ENCODE measurements at places on chromosomes 3 and 15.

DNA sequence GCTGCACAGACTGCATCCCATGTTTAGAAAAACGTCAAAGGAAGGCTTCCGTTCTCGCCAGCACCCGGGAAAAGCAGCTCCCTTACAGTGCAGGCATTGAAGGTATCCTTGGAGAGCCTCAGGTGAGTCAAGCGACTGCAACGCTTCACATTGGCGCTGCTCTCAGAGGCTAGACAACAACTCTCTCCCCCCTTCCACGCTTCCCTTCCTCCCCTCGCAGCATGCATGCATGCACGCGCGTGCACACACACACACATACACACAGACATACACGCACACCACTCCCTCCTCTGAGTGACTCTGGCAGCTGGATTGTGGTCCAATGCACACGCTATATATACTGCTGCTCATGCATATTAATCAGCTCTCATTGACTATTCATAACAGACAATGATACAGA, 191.1 kb downstream of the PDZRN3 start:
- DNase-seq: no peak

GRCh38 chr3:155398046-155398445, 104.6 kb upstream of the STRIT1 start:
- no peak for DNase-seq

DNA sequence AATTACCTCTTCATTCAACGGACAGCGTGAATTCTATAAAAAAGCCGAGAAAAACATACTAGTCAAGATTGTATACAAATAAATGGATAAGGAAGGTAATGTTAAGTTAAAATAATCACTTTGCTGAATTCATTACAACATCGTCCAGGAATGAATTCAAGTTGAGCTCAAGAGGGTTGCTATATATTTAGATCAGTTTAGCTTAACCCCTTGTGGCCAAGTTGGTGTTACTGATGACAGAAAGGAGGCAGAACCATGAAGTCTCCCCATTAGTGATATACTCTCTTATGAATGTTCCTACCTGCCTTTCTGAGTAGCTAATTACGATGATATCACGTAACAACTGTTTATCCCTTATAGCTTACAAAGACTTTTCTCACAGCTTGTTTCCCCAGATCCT, 34.9 kb downstream of the UBR1 start:
- no peak for DNase-seq

GRCh38 chr3:51669241-51670052, 1.6 kb upstream of the TEX264 start:
- DNase-seq: peak; percentile 86

GRCh38 chr3:11276901-11277300, 4.7 kb downstream of the ATG7 start:
- DNase-seq: no peak

DNA sequence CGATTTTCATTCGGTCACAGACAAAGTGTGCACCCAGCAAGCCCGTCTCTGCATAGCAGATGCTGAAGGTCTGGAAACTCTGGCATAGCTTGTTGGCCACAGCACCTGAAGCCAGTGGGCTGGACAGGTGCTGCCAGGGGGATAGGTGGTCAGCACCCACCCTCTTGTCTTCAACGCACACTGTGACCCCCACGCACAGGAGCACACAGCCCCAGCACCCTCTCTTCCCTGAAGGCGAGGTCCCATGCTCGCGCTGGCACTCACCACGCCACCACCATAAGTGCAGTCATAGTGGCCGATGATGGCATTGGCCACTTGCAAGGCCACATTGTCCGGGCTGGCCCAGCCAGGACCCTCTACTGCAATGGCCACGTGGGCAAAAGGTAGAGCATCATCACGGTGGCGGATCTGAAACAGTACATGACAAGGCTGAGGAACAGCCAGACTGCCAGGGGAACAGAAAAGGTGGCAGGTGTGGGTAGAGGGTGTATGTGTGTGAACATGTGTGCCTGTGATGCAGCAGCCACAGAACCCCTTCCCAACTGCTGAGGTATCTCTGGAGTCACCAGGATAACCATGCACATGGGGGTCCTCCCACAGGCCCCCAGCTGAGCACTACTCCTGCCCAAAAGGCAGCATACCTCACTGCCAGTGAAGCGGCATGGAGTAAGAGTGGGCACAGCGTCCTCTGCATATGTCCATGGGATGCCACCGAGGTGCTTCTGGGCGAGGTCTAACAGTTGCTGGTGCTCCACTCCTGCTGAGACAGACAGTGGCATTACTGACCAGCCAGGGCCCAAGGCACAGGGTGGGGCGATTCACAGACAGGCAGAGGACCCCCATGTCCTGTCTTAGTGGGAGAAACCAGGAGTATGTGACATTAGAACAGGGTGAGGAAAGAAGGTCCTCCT, 5.8 kb upstream of the COL7A1 start:
- no peak for DNase-seq

DNA sequence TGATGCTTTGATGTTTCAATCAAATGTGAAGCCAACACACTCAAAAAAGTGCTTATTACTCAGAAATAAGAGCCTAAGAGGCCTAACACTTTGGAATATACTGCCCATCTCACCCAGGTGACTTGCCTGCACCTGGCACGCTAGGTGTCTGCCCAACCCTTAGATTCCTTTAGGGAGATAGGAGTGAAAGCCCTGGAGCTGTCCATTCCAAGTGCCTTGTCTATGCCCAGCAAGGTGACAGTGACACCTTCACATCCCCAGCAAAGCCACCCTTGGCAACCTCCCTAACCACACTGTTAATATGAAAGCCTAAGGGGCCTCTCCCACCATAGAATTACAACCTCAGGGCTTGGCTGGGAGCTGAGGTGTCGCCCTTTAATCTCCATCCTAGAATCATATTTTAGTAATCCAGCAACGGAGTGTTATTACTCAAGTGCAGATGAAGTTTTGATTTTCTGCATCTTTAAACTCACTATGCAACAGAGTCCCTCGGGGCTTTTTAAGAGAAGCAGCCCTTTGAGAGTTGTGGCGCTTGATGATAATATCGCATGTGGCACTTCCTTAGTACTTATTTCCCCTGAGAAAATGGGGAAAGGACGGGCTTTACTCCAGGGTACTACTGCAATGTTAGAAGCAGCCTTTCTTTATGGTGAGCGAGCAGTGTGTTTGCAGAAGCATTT, 24.8 kb downstream of the ATP10A start:
- no peak for DNase-seq

DNA sequence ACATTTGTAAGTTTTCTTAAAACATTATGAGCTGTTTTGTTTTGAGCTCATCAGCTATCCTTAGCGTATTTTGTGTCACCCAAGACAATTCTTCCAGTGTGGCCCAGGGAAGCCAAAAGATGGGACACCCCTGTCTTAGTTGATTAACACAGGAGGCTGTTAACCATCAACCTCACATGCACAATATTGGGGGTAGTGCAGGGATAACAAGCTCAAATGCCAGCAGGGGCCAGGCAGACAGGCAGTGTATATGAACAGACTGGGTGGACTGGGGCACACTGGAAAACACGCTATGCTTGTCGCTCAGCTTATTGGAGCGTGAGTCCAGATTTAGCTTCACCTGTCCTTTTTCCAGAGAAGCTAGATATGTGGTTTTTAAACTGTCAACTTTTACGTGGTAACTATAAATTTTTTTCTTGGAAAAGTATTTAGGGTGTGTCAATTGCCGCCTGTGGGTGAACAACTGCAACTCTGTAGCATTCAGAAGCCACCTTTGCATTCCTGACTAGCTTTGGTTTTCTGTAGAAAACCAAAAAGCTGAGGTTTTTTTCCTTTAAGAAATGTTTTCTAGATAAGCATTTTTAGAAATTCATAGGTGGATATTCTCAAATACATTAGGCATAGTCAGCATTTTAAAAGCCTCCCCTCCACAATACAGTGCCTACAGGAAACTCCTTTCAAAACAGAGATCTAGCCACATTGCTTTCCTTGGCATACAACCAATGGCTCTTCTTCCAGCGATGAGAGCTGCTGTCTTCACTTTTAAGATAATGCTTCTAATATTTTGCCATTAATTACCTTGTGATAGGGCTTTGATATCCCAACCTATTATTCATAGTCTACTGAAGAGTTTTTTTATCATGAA, 14.6 kb downstream of the PSMD6 start:
- DNase-seq: peak; percentile 40

DNA sequence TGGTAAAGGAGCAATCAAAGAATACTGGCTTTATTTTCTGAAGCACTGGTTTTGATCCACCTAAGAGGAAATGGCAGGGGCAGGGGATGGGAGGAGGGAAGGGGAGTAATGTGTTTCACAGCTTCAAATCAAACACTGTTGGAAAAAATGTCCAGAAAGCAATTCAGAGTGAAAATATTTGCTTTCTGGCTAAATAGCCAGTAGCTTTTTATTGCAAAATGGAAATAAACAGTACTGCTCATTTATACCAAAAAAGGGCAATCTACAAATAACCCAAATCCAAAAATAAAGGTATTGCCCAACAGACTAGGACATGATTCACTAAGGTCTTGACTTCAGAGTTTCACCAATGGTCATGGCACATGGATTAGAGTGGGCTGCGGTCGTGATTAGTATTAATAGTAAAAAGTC, 279.3 kb upstream of the THBS1 start:
- DNase-seq: no peak

GRCh38 chr15:52143873-52144272, 31.3 kb upstream of the BCL2L10 start:
- DNase-seq: peak; percentile 89

- no peak for DNase-seq
Measured at GRCh38 chr3:27943106-27943505, 221.0 kb upstream of the EOMES start.

DNA sequence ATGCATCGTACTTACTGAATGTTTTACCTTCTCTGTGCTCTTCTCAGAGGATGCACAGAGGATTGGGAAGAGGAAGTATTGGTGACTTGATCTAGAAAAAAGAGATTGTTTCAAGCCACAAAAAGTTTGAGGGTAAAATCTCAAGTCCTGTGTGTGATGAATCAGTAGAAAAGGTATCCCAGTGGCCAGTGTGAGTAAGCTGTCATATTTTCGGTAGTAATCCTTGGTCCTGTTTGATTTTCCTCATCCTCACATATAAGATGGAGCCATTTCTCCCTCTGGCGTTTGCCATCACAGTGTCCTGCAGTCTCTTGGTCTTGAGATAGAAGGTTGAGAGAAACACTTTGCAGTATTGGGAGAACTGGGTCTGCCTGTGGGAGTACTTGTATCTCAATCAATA, 166.8 kb downstream of the LPP start:
- peak; percentile 52 for DNase-seq

DNA sequence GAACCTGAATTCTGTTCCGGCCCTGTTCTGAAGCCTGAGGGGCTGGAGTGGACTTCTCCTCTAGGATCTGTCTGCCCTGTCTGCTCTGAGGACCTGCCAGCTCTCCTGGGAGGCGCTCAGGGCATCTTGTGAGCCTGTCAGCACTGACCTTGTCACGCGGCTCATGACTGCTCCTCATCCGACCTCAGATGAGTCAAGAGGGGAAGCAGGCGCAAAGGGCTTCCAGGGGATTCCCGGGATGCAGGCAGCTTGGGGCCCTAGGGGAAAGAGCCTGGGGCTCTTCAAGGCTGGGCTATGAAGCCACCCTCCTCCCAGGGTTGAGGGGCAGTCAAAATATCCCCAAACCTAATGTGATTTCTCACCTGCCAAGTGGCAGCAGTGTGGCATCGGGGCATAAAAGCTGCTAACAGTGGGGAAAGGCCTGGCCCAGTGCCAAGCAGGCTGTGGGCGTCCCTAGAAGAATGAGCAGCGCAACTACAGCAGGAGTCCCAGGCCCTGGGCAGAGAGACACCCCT, 27.6 kb upstream of the ANKDD1A start:
- DNase-seq: peak; percentile 90

- no peak for DNase-seq
Measured at GRCh38 chr15:25717127-25717456, 146.0 kb downstream of the ATP10A start.

GRCh38 chr3:42106646-42107045, 15.5 kb downstream of the TRAK1 start:
- DNase-seq: no peak

DNA sequence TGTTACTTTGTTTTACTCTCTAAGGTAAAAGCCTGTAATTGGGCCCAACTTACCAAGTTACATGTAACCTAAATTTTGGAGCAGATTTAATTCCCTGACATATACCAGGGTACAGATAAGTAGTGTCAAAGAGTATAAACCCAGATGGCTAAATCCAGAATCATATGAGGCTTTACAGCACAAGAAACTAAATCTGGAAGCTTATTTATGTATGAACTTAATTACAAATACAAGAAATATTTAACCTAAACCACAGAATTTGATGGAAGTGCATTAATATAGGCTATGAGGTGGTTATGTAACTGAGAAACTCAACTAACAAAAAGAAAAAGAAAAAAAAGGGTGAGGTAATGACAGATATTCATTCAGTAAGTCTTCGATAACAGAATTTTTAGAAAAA, 930.2 kb upstream of the ALCAM start:
- DNase-seq: no peak

DNA sequence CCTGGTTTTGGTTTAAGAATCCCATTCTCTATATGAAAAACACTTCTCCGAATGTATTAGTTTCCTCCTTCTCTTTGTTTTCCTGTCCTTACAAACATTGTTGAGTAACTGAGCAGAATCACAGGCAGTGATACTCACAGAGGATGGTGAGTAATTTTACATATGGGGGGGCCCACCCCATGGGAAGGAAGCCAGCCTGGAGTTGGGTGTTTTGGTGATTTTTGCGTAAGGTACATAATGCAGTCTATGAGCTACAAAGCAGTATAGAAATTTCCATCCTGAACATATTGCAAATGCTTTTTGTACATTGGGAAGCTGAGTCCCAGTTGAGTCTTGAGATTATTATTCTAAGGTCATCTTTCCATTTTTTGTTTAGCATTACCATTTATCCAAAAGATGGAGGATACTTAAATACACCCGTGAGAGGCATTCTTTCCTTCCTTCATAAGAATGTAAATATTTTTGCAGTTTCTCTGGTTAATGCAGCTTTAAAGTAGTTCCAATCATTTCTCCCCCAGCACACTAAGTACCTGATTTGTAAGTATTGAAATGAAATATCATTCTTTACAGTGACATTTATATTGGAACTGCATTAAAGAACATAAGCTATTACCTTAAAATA, 476.8 kb downstream of the AGBL1 start:
- DNase-seq: no peak

DNA sequence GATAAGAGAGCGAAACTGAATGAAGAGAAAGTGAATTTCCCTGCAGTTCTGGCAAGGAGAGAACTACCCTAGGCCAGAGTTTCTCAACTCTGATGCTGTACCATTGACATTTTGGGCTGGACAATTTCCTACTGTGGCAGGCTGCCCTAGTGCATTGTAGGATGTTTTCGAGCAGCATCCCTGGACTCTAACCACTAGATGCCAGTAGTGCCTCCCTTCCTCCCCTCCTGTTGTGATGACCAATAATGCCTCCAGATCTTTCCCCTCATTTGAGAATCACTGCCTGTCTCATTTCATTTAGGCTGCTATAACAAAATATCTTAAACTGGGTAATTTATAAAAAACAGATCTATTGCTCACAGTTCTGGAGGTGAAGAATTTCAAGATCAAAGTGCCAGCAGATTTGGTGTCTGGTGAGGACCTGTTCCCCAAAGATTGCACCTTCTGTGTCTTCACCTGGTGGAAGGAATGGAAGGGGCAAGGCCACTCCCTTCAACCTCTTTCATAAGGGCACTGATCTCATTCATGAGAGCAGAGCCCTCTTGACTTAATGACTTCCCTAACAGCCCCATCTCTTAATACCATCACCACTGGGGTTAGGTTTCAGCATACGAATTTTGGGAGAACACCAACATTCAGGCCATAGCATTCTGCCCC, 188.9 kb upstream of the MEIS2 start:
- DNase-seq: peak; percentile 2
